Stimulated activated CD8-positive, alpha-beta memory T cell treated with anti-CD3 and anti-CD28 coated beads, Interleukin-7, amount 100 ng/mL, for 1 hour (primary cell): ENCODE measurements at places on chromosomes 5 and 9.

- DNase-seq = no peak
These were observed 12.4 kb downstream of the IL12B start for GRCh38 chr5:159317849-159318248.

DNA sequence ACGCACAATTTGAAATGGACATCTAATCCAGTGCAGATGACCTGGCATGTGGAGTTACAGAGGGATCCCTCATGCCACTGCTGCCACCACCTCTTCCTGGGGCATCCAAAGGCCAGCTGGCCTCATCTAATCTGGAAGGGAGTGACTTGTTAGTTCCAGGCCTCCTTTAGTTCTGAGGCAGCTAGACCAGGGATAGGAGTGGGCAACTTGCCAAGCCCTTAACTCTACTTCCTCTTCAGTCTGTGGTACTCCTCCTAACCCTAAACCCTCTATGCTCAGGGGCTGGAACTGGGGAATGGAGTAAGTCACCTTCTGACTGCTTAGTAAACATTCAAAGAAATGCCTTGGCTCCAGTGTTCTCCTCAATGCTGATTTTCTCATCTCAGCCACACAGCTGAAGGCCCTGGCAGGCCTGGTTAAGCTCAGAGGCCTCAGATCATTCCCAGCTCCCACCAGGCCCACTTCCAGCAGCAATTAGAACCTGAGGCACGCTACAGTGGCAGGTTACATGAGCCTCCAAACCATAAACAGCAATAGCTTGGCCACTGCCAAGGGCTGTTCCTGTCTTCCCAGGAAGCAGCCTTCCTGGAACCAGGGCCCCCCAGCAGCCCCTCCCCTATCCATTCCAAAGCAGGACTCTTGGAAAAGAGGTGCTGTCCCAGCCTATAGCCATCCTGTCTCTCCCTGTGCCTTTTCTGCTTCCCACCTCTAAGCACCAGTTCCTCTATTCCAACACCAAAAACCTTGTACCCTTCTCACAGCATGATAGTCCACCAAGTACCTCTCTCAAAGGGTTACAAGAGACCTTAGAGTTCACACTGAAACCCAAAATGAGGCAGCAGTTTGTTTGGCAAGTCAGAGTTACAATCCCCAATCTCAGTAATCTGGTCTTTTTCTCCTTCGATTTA is 2.0 kb downstream of the EIF4EBP3 start:
- no peak for DNase-seq

DNA sequence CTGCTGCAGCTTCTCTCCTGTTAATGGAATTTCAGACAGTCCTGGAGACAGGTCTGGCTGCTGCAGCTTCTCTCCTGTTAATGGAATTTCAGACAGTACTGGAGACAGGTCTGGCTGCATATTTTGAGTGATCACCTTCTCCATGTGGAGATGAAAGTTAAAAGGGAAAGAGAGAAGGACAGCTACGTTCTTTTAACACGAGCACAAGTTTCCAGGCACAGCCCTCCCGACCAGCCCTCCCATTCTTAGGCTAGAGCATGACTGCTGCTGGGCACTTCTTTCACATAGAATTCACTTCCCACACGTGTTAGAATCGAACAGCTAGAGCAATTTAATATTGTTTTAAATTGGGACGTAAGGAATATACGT is 133.3 kb upstream of the DMRT1 start:
- DNase-seq = no peak

- no peak for DNase-seq
These were observed 32.0 kb downstream of the NKD2 start for GRCh38 chr5:1040571-1040970.

- no peak for DNase-seq
These were observed 1.3 kb downstream of the MAP3K1 start for GRCh38 chr5:56816546-56817081.

DNA sequence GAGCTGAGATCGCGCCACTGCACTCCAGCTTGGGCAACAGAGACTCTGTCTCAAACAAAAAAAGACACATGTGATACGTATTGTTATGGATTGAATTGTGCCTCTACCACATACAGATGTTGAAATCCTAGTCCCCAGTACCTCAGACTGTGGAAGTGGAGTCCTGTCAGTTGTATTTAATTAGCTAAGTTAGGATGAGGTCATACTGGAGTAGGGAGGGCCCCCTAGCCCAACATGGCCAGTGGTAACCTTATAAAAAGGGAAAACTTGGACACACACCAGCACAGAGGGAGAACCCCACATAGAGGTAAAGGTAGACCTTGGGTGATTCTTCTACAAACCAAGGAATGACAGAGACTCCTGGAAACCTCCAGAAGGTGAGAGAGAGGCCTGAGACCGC is 119.8 kb downstream of the GADD45G start:
- DNase-seq = no peak

DNA sequence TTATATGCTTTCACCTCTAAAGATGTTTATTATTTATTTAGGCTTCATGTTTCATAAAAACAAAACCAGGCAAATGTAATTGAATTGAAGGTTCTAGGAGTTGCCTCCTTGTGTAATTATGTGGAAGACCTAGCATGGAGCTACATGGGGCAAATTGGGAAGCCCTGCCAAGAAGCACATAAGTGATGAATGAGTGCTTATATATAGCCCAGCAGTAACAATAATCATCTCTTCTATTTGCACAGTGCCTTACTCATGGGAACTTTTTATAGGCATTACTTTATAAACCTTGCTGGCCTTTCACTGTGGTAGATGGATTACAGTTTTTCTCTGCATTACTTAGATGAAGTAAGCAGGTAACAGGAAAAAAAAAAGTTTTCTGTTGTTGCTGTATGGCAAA is 40.0 kb upstream of the GRAMD2B start:
- DNase-seq = no peak

DNA sequence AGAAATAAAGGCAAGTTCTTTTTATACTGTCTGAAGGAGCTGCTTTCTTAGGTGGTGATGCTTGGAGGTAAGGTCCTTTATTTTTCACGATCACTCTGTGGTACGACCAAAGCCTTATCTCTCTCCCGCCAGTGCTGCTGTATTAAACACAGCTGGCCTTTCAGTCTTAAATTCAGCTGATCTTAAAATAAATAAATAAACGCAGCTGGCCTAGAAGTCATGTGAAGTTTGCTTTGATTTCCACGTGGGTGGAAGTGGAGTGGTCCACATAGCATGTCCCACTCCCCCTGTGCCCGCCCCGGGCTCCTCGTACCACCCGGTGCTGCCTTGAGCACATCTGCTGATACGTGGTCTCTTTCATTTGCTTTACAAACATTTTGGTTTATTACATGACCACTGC is 260.4 kb downstream of the FANCC start:
- DNase-seq = no peak

- DNase-seq = no peak
These were observed 50.1 kb upstream of the PWWP2A start for GRCh38 chr5:160169326-160169725.

DNA sequence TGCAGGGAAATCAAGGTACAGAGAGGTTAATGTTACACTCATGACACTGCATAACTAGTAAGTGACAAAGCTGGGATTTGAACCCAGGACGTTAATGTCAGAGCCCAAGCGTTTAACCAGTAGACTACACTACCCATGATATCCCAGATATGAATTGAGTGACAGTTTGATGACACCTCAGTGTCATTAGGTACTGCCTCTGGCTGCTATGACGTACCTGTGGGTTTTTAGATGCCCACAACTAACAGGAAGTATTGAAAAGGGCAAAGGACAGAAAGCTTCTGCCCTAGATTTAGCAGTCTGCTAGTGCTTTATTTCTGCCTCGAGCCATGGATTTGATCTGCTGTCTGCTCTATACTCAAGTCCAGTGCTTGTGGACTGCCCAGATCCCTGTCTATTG is 56.2 kb downstream of the GLRA1 start:
- no peak for DNase-seq

GRCh38 chr5:8720506-8720905 is 825.4 kb downstream of the SEMA5A start:
- no peak for DNase-seq

GRCh38 chr5:131270809-131271208 is 7.0 kb downstream of the CDC42SE2 start:
- DNase-seq = no peak

GRCh38 chr9:71980266-71981190 is 69.1 kb downstream of the C9orf85 start:
- DNase-seq = no peak

DNA sequence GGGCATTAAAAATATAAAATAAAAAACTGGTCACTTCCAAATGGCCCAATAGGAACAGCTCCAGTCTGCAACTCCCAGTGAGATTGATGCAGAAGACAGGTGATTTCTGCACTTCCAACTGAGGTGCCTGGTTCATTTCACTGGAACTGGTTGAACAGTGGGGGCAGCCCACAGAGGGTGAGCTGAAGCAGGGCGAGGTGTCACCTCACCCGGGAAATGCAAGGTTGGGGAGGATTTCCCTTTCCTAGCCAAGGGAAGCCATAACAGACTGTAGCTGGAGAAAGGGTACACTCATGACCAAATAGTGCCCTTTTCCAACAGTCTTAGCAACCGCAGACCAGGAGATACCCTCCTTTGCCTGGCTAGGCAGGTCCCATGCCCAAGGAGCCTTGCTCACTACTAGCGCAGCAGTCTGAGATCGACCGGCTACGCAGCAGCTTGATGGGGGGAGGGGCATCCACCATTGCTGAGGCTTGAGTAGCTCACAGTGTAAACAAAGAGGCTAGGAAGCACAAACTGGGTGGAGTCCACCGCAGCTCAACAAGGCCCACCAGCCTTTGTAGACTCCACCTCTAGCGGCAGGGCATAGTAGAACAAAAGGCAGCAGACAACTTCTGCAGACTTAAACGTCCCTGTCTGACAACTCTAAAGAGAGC is 12.7 kb downstream of the RLN1 start:
- no peak for DNase-seq

DNA sequence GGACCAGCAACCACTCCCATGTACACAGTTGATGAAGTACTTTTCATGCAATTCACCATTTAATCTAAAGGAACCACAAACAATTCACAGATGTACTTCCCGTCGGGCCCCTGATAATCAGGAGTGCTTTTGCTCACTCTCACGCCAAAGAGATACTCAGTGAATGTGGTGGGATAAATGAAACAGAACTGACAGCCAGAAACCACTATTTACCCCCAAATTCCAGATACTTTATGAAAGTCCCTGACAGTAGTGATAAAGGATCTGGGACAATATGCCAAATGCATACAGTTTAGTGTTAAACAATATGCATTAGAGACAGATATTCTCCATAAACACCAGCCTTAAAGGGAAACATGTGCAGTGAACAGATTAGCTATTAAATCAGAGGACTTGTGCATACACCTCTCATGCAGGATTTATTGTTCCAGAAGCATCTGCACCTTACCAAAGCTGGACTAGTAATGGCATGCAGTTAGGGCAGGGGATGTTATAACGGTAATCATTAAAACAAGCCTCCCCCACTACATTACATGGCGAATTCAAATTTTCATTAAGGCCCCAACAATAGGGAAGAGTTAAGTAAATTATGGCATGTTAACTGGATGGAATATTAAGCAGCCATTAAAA is 74.0 kb upstream of the SLC25A51 start:
- DNase-seq = no peak

DNA sequence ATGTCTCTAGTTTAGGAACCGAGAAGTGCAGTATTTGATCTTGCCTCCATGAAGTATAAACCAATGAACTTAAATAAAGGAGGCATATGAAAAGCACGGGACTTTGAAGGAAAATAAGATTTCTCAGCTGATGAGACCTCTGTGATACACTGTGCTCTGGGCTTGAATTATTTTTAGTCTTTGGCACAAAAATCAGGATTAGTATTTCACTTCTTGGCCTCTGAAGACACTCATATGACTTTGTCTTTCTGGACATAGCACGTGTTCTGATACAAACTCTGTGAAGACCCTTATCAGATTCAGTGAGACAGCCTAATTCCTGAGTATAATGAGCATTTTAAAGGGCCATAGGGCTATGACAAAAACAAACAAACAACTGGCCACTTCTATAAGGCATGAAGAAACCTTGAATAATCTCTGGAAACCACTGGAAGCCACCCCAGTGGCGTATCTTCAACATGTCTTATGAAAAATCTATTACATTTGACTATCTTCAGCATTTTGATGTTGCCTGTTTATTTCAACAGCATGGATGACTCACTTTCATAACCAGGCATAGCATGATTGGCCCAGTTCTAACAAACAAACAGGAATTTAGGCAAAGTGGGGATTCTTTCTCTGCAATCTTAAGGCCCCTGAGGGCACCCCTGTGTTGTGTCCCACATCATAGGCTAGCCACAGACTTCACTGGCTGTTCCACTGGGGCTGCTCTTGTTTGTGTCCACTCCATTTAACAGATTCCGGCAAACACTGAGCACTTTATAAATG is 90.3 kb upstream of the ZNF462 start:
- DNase-seq = no peak

DNA sequence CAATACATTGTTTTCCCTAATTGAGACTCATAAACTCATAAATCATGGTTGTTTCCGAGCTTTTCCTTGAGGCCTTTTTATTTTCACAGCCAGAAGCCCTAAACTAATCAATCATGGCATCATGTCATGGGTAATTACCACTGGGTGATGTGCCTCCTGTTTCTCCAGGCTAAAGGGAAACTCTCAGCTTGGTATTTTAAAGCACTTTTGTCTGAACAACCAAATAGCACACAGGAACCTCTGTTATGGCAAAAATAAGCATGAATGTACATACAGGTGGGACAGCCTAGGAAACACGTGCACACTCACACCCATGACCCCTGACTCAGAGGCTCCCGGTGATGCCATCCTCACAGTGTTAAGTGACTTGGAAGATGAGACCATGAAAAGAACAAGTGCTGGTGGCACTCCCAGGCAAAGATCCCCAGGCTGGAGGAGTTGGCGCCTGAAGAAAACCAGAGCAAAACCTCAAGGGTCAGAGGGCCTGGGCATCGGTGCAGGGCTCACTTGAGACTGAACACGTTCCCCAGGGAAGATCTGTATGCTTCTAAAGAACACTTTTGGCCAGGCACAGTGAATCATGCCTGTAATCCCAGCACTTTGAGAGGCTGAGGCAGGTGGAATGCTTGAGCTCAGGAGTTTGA is 154.3 kb downstream of the ROR2 start:
- DNase-seq = no peak

DNA sequence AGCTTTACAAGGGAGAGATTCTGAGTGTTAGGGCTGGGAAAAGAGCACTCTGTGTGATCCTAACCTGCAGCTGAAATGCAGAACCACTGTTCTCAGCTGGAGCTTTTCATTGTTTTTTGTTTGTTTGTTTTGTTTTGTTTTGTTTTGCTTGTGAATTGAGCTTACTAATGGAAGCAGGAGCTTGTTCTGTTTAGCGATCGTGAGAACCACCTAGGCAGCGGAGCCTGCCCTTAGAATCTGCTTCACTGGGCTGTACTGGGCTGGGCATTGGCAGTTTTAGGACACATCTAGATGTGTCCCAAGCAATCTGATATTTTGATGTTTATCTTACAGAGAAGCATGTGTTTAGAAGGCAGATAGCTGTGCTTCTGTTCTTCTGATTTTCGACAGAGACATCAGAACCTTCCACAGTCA is 14.3 kb downstream of the SYK start:
- DNase-seq = no peak

DNA sequence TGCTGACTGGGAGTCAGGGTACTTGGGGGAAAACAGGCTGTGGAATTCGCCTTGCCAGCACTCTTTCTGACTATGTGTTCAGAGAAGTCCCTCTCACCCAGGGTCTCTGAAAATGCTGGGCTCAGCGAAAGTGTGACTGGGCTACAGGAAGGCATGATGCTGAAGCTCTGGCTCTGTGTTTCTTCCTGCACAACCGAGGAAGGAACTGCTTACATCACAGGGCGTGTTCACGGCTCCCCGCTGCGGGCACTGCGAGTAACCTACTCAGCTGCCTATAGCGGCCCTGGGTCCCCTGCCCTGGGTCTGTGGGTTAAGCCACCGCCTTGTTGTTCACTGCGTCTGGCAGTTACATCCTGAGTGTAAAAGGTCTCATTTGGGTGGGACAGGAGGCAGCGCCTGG is 222.4 kb upstream of the IRX4 start:
- no peak for DNase-seq

- no peak for DNase-seq
These were observed 297.8 kb downstream of the EPB41L4A start for GRCh38 chr5:112121258-112121657.
